ENCODE measurements at places on chromosomes 1 and 21.

GRCh38 chr1:239228451-239228850 is 157.9 kb upstream of the CHRM3 start:
- H3K27me3 ChIP-seq: no peaks in the 10 kb centered on the region
- H3K36me3 ChIP-seq: no peaks in the 10 kb centered on the region
- no peak for DNase-seq
- H3K4me3 ChIP-seq: no peak overlapping the region
- H3K4me1 ChIP-seq: no peaks in the 10 kb centered on the region

DNA sequence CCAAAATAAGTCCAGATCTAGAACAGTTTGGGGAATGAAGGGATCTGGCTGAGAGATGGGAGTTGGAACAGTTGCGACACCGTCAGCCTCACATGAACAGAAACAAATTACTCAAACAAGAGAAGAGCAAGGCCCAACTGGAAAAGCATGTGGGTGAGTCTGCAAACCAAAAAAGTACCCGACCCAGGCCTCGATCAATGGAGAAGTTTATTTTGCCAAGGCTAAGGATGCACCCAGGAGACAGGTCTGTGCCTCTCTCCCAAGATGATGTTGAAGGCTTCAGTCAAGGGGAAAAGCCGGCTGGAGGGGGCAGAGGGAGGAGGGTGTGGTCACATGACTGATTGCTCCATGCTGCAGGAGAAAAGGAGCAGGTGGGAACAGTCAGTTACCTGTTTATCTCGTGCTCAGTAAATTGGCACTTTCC is 42.3 kb downstream of the KRTAP10-1 start:
- DNase-seq: peak; percentile 41
- no peaks in the 10 kb centered on the region for H3K36me3 ChIP-seq
- no peak overlapping the region for H3K4me3 ChIP-seq

GRCh38 chr1:2833454-2834145 is 32.1 kb upstream of the TTC34 start:
- peaks cover 14% of the 10 kb centered on the region for H3K27me3 ChIP-seq
- H3K4me1 ChIP-seq: no peaks in the 10 kb centered on the region
- no peaks in the 10 kb centered on the region for H3K36me3 ChIP-seq
- DNase-seq: no peak

- H3K4me1 ChIP-seq: no peaks in the 10 kb centered on the region
- no peaks in the 10 kb centered on the region for H3K27me3 ChIP-seq
- H3K36me3 ChIP-seq: no peaks in the 10 kb centered on the region
- H3K4me3 ChIP-seq: no peak overlapping the region
- H3K27ac ChIP-seq: no peak overlapping the region
Observed at GRCh38 chr1:105231378-105231777, 1481.7 kb downstream of the AMY1C start.

- DNase-seq: no peak
- H3K27ac ChIP-seq: no peak overlapping the region
- H3K4me1 ChIP-seq: no peaks in the 10 kb centered on the region
Observed at GRCh38 chr1:181119093-181119989, 30.8 kb downstream of the IER5 start.

GRCh38 chr1:187933562-187934419 is 1105.0 kb downstream of the PLA2G4A start:
- H3K27ac ChIP-seq: no peak overlapping the region
- H3K4me3 ChIP-seq: no peak overlapping the region
- no peaks in the 10 kb centered on the region for H3K27me3 ChIP-seq
- no peaks in the 10 kb centered on the region for H3K36me3 ChIP-seq
- H3K4me1 ChIP-seq: no peaks in the 10 kb centered on the region

DNA sequence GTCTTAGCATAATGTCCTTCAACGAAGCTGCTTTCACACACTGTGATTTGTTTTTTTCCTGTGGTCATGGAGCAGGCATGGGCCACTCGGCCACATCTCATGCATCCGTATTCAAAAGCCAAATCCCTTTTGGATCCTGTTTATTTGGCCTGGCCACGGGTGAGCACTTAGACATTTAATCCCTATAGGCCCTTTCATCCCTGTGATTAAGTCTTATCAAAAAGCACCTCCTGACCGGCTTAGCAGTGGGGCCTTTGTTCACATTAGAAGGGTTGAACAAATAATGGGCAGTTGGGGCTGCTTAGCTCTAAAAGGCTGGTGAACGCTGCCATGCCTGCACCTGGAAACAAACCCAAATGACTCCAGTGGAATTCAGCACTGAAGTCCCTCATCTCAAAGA is 2.0 kb downstream of the KCNE2 start:
- H3K4me3 ChIP-seq: no peak overlapping the region
- H3K4me1 ChIP-seq: peaks cover 2% of the 10 kb centered on the region
- no peak for DNase-seq
- H3K27me3 ChIP-seq: no peaks in the 10 kb centered on the region
- H3K27ac ChIP-seq: no peak overlapping the region

- DNase-seq: no peak
- H3K36me3 ChIP-seq: no peaks in the 10 kb centered on the region
- H3K27me3 ChIP-seq: no peaks in the 10 kb centered on the region
- no peaks in the 10 kb centered on the region for H3K4me1 ChIP-seq
- no peak overlapping the region for H3K4me3 ChIP-seq
Observed at GRCh38 chr1:41638086-41639024, 153.9 kb upstream of the EDN2 start.

GRCh38 chr1:174262349-174263241 is 103.3 kb downstream of the RABGAP1L start:
- no peak for DNase-seq
- H3K27me3 ChIP-seq: no peaks in the 10 kb centered on the region
- H3K36me3 ChIP-seq: no peaks in the 10 kb centered on the region
- no peak overlapping the region for H3K4me3 ChIP-seq

- DNase-seq: no peak
- H3K27ac ChIP-seq: no peak overlapping the region
- H3K4me1 ChIP-seq: no peaks in the 10 kb centered on the region
- H3K4me3 ChIP-seq: no peak overlapping the region
- H3K36me3 ChIP-seq: no peaks in the 10 kb centered on the region
- no peaks in the 10 kb centered on the region for H3K27me3 ChIP-seq
Observed at GRCh38 chr1:223421025-223421424, 27.8 kb downstream of the CCDC185 start.

- H3K27ac ChIP-seq: no peak overlapping the region
- DNase-seq: no peak
- H3K27me3 ChIP-seq: no peaks in the 10 kb centered on the region
- H3K4me3 ChIP-seq: no peak overlapping the region
- H3K4me1 ChIP-seq: peaks cover 14% of the 10 kb centered on the region
Observed at GRCh38 chr1:203045821-203046594, 19.7 kb downstream of the PPFIA4 start.

DNA sequence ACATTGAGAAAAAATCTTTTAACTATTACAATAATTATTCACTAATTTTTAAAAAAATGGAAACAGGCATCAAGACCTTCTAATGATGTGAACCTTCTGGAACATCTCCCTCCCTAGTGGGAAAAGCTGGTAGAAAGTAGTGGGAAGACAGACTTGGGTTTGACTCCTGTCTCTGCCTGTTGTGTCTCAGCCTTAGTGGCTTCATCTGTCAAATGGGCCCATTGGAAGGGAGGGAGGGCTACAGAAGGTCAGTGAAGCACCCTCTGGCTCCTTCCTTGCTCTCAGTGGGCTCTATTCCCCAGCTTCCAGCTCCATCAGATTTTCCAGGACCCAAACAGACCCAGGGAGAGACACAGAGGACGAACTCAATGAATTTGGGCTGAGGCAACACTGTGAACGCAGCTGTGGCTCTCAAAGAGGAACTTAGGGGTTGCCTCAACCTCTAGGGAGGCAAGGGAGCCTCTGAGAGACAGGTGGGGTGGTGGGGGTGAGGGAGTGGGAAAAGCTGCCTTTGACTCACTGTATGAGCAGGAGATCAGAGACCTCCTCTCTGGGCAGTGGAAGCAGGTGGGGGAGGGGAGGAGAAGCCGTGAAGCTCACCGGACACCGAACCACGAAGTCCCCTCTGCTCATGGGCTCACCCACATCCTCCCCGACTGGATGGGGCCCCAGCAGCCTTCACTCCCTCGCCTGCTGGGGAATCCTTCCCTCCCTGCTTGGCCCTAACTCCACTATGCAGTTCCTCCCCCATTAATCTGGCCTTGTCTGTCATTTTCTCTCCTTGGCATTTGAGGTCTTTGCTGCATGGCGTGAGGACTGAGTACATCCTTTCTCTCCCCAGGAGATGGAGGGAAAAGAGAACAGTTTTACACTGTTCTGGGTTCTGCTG is 4.5 kb downstream of the CNR2 start:
- no peak for DNase-seq
- H3K27me3 ChIP-seq: no peaks in the 10 kb centered on the region
- no peak overlapping the region for H3K4me3 ChIP-seq
- no peak overlapping the region for H3K27ac ChIP-seq
- H3K36me3 ChIP-seq: no peaks in the 10 kb centered on the region
- no peaks in the 10 kb centered on the region for H3K4me1 ChIP-seq
